ENCODE measurements at places on chromosomes 7 and 10.

GRCh38 chr10:32618482-32618881, 172.5 kb downstream of the CCDC7 start:
- DNase-seq = no peak

DNA sequence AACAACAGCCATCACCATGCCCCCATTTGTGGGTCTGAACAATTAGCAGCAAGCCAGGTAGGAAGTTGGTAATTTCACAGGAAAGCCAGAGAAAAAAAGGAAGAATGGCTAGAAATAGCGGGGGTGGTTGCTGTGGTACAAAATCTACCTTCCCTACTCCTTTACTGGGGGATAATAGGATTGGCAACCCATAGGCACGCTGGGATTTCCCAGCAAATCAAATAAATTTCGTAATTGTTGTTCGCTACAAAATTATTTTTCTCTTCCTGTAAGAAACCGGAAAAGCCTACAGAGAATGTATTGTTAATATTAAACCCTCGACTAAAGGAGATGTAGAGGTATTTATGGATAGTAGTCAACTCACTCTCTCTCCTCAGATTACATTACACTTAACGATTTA, 123.9 kb downstream of the DOCK4 start:
- no peak for DNase-seq

DNA sequence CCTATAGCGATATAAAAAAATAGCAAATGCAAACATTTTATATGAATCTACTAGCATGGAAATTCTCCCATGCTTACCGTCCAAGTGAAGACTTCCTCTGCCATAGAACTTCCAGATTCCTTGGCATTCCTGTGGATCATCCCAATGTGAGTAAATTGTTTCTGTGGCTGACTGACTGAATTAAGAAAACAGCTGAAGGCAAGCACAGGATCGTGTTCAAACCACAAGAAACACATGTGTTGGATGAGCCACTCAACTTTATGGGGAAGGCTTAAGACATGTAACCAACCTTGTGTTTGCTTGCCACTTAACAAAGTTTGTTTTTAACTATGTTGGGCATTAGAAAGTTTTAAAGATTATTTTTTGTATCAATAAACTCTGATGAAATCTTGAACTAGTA, 2.6 kb upstream of the MYPN start:
- no peak for DNase-seq

DNA sequence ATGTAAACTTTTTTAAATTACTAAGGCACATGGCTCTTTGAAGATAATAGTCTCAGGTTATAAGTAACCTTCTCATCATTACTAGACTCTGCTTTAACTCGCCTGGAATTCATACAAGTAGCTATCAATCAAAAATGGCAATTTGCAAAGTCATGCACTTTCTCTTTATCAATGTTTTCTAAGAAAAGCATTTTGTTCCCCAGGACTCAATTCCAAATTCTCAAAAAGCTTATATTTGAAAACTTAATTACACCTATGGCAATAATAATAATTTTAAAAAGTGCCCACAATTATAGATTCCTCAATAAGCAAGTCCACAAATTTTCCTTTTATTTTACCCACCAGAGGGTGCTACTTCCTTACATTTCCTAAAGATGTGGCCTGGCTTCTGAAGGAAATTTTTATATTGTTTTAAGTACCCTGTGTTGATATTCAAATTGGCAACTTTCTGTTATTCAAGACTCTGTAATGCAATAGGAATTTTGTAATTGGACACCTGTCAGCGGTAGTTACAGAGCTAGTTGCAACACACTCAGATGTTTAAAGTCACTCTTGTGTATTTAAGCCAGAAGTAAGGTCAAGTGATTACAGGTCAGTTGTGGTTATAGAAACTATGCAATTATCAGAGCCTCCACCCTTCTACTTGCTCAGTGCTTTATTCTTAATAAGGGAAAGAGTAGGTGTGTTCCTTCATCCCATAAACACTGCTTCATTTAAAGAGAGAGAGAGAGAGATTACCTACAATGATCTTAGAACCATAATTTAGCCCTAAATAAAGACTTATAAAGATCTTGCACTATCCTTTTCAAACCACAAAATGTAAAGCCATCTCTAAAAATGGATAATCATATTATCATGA, 47.1 kb upstream of the HYAL4 start:
- DNase-seq = peak; percentile 57

DNA sequence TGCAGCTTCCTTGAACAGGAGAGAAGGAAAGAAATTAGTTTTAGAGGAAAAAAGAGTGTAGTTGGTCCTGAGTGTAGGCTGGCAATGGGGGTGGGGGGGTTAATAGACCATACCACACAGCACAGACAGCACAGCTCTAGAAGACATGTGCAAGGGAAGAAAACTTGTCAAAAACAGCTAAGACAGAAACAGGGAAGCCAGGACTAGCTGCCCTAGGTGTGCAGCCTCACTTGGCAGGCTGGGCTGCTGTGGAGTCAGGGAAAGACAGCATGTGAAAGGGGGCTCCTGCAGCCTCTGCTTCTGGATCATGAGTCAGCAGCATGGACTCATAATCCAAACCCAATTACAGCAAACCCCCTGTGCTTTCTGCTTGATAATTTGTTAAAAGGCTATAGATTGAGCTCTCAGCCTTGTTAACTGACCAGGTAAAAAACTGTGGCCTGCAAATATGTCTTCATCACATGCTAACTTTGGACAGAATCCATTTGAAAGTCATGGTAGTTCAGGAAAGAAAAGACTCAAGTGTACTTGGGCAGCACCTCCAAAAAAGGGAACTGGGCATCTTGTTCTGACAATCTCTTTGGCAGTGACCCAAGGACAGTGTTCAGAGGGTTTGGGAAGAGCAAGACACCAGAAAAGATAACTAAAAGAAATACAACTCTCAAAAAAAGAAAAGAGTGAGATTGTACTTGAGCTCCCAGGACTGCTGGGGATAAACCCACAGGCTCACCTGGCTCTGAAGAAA, 142.2 kb upstream of the VWC2 start:
- DNase-seq = no peak

DNA sequence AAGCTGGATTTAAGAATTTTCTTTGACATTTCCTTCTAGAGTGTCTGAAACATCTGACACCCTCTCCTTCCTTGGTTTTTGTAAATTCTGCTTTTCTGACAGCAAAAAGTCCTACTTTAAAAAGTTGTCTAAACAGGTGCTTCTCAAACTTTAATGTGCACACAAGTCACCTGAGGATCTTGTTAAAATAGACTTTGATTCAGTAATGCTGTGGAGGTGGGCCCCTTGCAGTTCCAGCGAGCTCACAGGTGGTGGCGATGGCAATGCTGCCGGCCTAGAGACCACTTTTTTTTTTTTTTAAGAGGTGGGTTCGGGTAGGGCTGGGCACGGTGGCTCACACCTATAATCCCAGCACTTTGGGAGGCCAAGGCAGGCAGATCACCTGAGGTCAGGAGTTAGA, 77.1 kb downstream of the ABCC2 start:
- no peak for DNase-seq

GRCh38 chr10:100482181-100482833, 19.5 kb downstream of the WNT8B start:
- peak; percentile 78 for DNase-seq
